Right lobe of liver (tissue), 6 donors: ENCODE measurements at places on chromosomes 3 and 15.

- no peak for DNase-seq
Observed at GRCh38 chr3:186320862-186321568, 41.0 kb downstream of the DGKG start.

DNA sequence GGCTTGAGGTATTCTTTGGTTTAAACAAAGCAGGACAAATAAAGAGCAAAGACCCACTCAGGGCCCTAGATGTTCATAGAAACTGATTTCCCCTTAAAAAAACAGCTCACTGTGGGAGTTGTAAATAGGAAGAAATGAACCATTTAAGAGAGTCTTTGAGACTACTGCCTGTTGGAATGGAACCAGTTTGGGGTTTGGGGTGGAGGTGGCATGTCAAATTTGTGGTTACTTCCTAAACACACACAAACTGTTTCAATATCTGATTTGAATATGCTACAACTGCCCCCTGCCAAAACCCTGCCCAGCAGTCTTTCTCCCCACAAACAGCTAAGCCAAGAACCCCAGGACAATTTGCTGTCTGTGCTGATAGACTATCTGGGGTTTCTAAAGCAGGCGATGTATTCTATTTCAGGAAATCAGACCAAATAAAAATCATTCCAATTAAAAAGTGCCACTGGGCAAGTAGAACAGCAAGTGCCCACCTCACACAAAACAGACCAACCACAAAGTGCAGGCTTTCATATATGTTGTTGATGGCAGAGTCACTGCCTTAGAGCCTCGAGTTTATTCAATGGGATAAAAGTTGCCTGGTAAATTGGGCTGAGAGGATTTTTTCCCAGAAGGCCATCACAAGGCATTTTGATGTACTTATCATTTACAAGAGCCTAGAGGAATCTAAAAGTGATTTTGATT lies 293.9 kb upstream of the PROK2 start:
- no peak for DNase-seq

DNA sequence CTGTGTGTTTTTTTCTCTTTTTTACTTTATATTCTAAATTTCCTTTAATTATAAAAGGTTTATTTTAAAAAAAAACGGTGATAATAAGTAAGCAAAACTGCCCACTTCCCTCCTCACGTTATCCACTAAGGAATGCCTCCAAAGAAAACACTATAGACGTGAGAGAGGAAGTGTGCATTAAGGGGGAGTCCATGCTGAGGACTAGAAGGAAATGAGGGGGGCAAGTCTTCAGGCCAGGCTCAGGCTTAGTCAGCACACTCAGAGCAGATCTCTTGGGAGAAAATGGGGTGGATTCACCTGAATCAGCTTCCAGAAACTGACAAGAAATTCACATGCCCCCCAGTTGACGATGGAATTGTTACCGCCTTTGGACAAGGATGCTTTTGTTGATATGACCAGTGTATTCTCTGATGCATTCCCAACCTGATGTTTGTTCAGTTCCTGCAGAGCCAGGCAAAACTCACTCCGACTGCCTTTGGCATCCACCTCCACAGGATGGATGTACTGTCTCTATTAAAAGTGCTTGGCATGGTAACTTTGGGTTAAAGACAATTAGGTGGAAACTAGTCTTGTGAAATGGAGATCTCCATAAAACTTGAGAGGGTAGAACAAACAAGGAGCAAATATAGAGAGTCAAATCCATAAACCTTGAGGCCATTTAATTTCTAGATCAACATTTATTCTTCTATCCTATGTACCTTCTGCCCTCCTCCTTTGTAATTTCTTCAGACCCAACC lies 167.8 kb downstream of the MYRIP start:
- no peak for DNase-seq

GRCh38 chr3:175041369-175041768 lies 182.2 kb downstream of the NAALADL2 start:
- DNase-seq = no peak

DNA sequence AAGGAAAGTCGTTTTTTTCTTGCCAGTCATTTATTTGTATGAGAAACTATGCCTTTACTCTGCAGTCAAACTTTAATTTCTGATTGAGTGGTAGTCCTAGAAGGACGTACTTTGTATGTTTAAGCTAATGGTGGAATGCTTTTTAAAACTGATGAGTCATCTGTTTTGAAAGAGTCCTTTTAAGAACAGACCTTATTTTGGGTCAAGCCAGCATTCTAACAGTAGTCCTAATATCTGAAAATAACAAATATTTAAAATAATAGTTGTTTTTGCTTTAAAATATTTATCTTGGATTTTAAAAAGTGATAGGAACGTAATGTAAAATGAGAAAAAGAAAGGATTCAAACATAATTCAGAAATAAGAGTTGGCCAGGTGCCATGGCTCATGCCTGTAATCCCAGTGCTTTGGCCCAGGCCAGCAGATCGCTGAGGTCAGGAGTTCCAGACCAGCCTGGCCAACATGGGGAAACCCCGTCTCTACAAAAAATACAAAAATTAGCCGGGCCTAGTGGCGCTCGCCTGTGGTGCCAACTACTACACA lies 1.3 kb upstream of the LRRC58 start:
- peak; percentile 83 for DNase-seq

- no peak for DNase-seq
Observed at GRCh38 chr3:55826731-55827496, 339.8 kb upstream of the WNT5A start.

DNA sequence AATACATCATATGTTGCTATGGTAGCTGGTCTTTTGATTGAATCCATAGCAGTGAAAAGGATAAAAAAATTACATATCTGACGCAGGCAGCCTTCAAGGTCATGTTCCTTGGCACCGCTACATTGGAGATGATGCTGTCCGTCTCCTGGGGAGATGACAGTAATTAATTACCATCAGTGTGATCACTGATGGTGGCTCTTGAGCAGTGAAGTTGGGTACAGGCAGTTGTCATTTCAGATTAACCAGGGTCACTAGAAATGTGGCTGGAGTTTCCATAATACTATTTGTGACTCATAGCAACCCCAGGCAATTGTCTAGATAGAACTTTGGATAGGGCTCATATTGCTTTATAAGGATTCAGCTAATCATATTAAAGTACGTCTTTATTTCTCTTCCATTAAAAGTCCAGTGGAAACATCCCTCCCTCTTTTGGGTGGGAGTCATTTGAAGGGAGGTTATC lies 136.3 kb downstream of the THSD4 start:
- no peak for DNase-seq

DNA sequence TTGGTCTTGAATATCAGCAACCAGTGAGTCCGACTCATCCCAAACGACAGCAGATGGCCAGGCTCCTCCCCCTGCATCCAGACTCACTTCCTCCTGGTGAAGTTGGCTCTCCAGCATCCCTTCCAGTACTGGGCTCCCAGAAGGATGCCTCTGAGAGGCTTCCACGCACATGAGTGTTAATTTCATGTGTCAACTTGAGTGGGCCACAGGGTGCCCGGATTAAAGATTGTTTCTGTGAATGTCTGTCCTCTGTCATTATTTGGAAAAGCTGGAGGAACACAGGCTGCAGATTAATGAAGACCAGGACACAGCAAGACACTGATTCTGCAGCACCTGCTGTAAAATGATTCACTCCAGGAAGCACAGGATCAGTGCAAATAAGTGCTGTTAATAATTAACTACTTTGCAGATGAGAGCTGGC lies 99.8 kb downstream of the ATP10A start:
- no peak for DNase-seq

GRCh38 chr3:115520651-115521245 lies 102.6 kb upstream of the GAP43 start:
- no peak for DNase-seq

- no peak for DNase-seq
Observed at GRCh38 chr15:73355612-73356265, 13.0 kb downstream of the HCN4 start.

- no peak for DNase-seq
Observed at GRCh38 chr3:159238646-159239045, 436.8 kb downstream of the MFSD1 start.

DNA sequence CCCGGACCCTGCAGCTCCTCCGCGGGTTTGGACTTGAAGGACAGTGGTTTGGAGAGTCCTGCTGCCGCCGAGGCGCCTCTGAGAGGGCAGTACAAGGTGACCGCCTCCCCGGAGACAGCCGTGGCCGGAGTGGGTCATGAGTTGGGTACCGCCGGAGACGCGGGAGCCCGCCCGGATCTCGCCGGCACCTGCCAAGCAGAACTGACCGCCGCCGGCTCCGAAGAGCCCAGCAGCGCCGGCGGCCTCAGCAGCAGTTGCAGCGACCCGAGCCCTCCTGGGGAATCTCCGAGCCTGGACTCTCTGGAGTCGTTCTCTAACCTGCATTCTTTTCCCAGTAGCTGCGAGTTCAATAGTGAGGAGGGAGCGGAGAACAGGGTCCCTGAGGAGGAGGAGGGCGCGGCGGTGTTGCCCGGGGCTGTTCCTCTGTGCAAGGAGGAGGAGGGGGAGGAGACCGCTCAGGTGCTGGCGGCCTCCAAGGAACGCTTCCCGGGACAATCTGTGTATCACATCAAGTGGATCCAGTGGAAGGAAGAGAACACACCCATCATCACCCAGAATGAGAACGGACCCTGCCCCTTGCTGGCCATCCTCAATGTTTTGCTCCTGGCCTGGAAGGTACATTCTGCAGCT lies 634 bp downstream of the MINDY2 start:
- DNase-seq = no peak
